ENCODE measurements at places on chromosomes 3 and 15. TPM values are rescaled to one million over a fixed set of nuclear protein-coding genes. Genes with fewer than 3 reads are reported as not detected.

CCDC33 gene
- not detected for total RNA-seq

TIMP4 gene
- total RNA-seq = 2.7 TPM

GATA2 gene
- total RNA-seq = 11.0 TPM

CHAC1 gene
- total RNA-seq = 3.5 TPM

ZMYND10 gene
- total RNA-seq = not detected

KBTBD13 gene
- 4.3 TPM for total RNA-seq

TRIP4 gene
- 16.9 TPM for total RNA-seq

CLDN16 gene
- not detected for total RNA-seq

FOXB1 gene
- total RNA-seq = not detected

DNA sequence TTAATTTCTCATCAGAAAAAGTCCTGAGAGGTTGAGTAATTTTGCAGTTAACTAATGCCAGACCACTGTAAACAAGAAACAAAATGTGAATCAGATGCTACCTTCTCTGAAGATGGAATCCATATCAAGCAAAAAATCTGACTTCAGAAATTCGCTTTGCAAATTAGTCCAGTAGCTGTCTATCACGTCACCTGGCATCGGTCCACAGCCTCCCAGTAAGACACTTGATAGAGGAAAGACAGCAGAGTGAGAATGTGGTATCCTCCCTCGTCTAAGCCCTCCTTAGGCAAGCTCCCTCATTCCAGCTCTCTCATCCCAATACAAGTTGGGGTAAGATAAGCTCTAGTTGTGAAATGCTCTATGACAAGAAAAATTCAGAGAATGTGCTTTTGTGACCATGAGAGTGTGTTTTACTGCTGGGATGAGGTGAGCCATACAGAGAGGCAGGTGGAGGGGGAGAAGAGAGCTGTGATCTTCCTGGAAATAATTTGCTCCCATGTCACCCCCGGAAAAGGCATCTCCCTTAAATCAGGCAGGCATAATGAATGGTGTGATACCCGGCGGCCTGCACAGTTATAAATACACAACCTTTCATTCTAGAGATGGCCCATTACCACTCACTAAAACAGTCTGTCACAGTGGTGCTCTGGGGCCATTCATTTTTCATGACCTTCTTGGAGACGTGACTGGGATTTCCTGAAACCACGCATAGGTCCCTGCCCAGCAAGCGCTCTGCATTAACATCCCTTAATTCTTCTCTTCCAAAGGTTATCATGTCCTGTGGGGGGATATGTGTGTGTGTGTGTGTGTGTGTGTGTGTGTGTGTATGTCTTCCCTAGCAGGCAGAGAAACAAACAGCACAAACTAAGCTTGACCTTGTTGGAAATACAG lies 602.0 kb upstream of the KCNMB2 start:
- peak; percentile 9 for DNase-seq
- no peak overlapping the region for H3K27ac ChIP-seq
- no peak overlapping the region for H3K4me3 ChIP-seq
- H3K36me3 ChIP-seq = no peaks in the 10 kb centered on the region
- H3K4me1 ChIP-seq = no peaks in the 10 kb centered on the region

DNA sequence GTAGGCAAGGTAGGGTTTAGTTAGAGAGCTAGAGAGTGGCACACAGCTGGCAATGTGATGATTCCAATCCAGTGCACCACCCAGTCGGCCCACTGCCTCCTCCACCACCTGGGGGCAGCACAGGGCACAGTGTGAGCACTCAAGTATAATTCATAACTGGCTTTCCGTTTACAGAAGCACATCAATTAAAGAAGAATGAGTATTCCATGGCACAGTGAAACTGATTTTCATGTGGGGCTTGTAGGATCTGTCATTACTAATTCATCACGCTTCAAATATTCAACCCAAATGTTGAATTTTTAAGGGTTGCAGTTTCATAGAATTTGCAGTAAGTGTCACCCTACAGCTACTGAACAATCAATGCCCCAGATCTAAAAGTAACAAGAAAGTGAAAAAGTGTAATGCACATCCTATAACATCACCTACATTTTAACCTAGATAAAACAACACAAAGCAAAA lies 149.9 kb downstream of the IGSF11 start:
- peak; percentile 56 for DNase-seq
- H3K4me1 ChIP-seq = no peaks in the 10 kb centered on the region
- no peak overlapping the region for H3K27ac ChIP-seq
- H3K36me3 ChIP-seq = no peaks in the 10 kb centered on the region
- H3K4me3 ChIP-seq = no peak overlapping the region

DNA sequence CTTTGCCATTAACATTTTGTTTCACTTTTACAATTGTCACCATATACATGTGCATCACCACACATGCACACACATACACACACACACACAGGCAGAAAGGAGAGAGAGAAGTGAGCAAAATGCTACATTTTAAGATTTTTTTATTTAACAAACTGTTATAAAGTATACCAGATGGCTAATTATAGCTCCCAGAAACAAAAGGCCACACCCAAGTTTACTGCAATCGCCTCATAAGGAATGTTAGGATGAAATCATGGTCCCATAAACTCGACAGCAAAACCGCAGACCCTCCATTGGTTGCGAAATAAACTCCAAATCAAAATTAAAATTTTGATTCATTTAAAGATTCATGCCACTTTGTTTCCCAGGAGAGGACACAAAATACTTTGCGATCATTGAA lies 16.1 kb upstream of the C15orf61 start:
- H3K4me1 ChIP-seq = peaks cover 7% of the 10 kb centered on the region
- no peak for DNase-seq
- no peaks in the 10 kb centered on the region for H3K27me3 ChIP-seq
- no peaks in the 10 kb centered on the region for H3K36me3 ChIP-seq
- no peak overlapping the region for H3K4me3 ChIP-seq

GRCh38 chr15:90871716-90872485 lies 3.5 kb downstream of the FURIN start:
- H3K4me3 ChIP-seq = peak overlapping the region; percentile 85
- H3K27ac ChIP-seq = peak overlapping the region; percentile 97
- H3K4me1 ChIP-seq = peaks cover 60% of the 10 kb centered on the region
- DNase-seq = no peak

DNA sequence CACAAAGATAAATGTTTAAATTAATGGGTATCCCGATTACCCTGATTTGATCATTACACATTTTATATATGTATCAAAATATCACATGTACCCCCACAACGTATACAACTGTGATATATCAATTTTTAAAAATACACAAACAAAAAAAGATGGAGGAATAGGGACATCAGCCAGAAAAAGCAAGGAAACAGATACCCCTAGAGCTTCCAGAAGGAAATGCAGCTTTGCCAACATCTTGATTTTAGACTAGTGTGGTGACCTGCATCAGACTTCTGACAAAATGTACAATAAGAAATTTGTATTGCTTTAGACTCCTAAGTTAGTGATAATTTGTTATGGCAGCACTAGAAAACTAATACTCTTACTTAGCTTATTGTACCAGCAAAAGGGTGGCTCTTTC lies 483.8 kb downstream of the TUSC7 start:
- no peak overlapping the region for H3K27ac ChIP-seq
- no peaks in the 10 kb centered on the region for H3K4me1 ChIP-seq
- H3K36me3 ChIP-seq = no peaks in the 10 kb centered on the region
- H3K4me3 ChIP-seq = no peak overlapping the region
- H3K27me3 ChIP-seq = no peaks in the 10 kb centered on the region

DNA sequence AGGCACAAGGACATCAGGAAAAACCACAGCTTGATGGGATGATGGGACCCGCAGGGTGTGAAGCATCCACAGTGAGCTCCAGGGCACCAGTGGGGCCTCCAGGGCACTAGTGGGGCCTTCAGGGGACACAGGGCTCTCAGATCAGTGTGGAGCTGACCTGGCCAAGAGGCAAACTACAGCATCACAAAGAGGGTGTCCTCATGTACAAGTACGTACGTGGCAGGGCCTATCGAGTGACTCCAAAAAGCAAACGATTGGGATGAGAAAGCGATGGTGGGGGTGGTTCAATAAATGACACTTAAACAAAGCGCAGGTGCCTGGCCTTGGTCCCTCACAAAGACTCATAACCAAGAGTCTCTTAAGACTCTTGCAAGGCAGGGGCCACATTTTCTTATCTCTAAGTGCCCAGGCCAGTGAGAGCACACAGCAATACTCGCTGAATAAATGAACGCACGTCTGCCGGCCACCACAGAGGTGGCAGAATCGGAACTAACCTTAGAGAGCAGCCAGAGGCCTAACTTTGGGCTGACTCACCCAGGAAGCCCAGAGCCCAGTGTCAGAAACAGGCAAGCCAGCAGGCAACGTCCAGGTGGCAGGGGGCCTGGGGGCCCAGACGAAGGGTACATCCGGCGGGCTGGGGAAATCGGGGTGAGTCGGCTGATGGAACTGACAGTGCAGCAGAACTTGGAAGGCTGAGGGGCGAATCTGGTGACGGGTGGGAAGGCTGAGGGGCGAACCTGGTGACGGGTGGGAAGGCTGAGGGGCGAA lies 8.7 kb downstream of the PCSK6 start:
- no peaks in the 10 kb centered on the region for H3K27me3 ChIP-seq
- no peak for DNase-seq
- no peak overlapping the region for H3K27ac ChIP-seq
- no peak overlapping the region for H3K4me3 ChIP-seq
- H3K36me3 ChIP-seq = no peaks in the 10 kb centered on the region

DNA sequence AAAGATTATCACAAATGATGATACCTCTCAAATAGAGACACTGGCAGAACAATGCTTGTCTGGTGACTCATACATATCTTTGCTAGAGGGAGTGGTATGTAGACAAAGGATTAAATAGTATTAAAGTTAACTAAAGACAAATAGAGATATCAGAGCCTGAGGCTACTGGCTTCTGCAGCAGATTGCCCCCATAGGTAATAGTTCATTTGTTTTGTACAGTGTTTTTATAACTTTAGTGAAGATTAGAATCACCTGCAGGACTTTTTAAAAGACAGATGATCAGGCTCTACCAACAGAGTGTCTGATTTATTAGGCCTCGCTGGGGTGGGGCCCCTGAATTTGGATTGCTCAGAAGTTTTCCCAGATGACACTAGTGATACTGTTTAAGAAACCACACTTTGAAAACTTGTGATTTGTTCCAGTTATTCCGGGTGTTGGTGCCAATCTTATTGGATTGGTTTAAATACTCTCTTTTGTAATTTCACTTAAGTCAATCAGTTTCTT lies 96.4 kb downstream of the NAALADL2 start:
- no peak for DNase-seq
- H3K4me1 ChIP-seq = no peaks in the 10 kb centered on the region
- no peak overlapping the region for H3K27ac ChIP-seq
- H3K36me3 ChIP-seq = no peaks in the 10 kb centered on the region
- no peaks in the 10 kb centered on the region for H3K27me3 ChIP-seq
- H3K4me3 ChIP-seq = no peak overlapping the region

DNA sequence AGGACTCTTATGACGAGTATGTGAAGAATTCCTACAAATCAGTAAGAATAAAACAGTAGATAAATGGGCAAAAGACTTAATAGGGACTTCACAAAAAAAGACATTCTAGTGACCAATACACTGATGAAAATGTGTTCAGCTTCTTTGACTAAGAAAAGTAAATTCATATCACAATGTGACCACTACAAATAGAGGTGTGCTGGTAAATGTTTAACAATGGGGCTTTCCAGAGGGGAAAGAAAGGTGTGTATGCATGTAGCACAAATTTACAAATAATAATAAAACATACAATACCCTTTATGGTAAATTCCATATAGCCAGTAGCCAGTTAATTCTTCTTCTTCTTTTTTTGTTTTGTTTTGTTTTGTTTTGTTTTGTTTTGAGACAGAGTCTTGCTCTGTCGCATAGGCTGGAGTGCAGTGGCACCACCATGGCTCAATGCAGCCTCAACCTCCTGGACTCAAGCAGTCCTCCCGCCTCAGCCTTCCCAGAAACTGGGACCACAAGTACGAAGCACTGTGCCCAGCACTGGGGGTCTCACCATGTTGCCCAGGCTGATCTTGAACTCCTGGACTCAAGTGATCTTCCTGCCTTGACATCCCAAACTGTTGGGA lies 17.5 kb upstream of the NMD3 start:
- H3K4me3 ChIP-seq = no peak overlapping the region
- no peaks in the 10 kb centered on the region for H3K27me3 ChIP-seq
- H3K4me1 ChIP-seq = no peaks in the 10 kb centered on the region
- no peak for DNase-seq
- no peaks in the 10 kb centered on the region for H3K36me3 ChIP-seq
- H3K27ac ChIP-seq = no peak overlapping the region

DNA sequence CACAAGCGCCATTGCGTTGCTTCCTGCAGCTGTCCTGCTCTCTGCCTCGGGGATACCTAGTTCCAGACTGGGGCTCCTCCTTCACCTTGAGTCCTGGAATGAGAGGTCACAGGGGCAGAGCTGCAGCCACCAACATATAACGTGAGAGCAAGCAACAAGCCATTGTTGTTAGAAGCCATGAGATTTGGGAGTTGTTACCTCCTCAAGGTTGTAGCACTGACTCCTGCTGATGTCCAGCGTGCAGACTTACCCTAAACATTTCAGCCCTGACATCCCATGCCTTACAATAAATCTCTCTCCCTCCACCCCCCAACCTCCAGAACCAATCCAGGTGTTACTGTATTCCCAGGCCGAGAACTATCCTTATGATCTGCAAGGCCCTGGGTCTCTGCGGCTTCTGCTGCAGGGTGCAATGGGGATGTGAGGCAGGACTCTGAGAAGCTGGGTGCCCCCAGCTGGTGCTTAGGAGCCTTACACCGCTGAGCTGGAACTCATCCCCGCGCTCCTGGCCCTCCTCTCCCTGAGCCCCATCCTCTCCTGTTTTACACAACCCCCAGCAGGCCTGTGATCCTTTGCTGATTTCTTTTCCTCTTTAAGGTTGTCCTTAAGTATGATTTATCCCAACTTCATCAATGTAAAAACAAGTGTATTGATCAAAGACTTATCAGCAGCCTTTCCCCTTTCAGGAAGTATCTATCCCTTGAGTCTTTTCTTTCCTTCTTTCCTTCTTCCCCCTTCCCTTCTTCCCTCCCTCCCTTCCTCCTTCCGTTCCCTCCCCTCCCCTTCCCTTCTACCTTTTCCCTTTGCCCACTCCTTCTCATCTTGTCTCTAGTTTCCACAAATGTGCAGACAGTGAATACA lies 84.2 kb upstream of the ABHD2 start:
- no peaks in the 10 kb centered on the region for H3K27me3 ChIP-seq
- peaks cover 18% of the 10 kb centered on the region for H3K4me1 ChIP-seq
- peak; percentile 45 for DNase-seq
- H3K27ac ChIP-seq = no peak overlapping the region

GRCh38 chr3:111428301-111428700 lies 113.7 kb upstream of the CD96 start:
- no peak for DNase-seq
- no peak overlapping the region for H3K27ac ChIP-seq
- H3K4me3 ChIP-seq = no peak overlapping the region
- H3K4me1 ChIP-seq = no peaks in the 10 kb centered on the region

- peaks cover 21% of the 10 kb centered on the region for H3K36me3 ChIP-seq
- no peaks in the 10 kb centered on the region for H3K27me3 ChIP-seq
- peak; percentile 87 for DNase-seq
Measured at GRCh38 chr3:4741404-4742307, 237.6 kb upstream of the BHLHE40 start.
